ENCODE measurements at places on chromosomes 4 and X. TPM values are rescaled to one million over a fixed set of nuclear protein-coding genes. Genes with fewer than 3 reads are reported as not detected.
A peak's percentile ranks its signal among the peaks of the same experiment; 100 is the strongest.

DNA sequence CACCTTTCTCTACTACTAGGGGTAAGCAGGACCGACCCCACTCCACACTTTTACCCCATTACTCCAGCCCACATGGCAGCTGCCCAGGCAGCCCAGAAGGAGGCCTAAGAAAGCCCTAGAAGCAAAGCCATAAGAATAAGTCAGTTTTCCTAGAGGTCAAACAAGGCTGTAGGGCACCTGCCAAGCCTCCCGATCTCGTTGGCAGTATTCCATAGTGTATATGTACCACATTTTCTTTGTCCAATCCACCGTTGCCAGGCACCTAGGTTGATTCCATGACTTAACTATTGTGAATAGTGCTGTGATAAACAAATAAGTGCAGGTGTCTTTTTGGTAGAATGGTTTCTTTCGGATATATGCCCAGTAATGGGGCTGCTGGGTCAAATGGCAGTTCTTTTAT, 54.2 kb downstream of the RHOXF2B start:
- no peak for DNase-seq
- H3K4me3 ChIP-seq: no peak overlapping the region
- peaks cover 4% of the 10 kb centered on the region for H3K27me3 ChIP-seq
- no peak overlapping the region for H3K27ac ChIP-seq

- H3K27me3 ChIP-seq: no peaks in the 10 kb centered on the region
- H3K4me1 ChIP-seq: peaks cover 73% of the 10 kb centered on the region
- H3K4me3 ChIP-seq: no peak overlapping the region
- peaks cover 2% of the 10 kb centered on the region for H3K36me3 ChIP-seq
- DNase-seq: no peak
These were observed 16.7 kb downstream of the NR3C2 start for GRCh38 chr4:148425327-148426110.

DNA sequence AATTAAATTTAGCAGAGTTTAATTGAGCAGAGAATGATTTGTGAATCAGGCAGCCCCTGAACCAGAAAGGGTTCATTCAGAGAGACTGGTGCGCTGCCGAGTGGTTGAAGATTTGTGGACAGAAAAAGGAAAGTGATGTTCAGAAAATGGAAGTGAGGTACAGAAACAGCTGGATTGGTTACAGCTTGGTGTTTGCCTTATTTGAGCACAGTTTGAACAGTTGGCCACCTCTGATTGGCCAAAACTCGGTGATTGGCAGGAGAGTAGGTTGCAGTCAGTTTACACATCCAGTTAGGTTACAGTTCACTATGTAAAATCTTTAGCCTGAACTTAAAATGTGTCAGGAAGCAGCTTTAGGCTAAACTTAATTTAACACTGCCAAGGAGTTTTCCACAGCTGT, 14.9 kb downstream of the MID1IP1 start:
- H3K4me3 ChIP-seq: no peak overlapping the region
- DNase-seq: peak; percentile 76
- no peak overlapping the region for H3K27ac ChIP-seq
- no peaks in the 10 kb centered on the region for H3K36me3 ChIP-seq
- no peaks in the 10 kb centered on the region for H3K27me3 ChIP-seq

GRCh38 chr4:51851937-51852290, 9.0 kb downstream of the DCUN1D4 start:
- DNase-seq: no peak
- H3K4me1 ChIP-seq: peaks cover 44% of the 10 kb centered on the region
- H3K36me3 ChIP-seq: peaks cover 22% of the 10 kb centered on the region
- no peak overlapping the region for H3K27ac ChIP-seq

DNA sequence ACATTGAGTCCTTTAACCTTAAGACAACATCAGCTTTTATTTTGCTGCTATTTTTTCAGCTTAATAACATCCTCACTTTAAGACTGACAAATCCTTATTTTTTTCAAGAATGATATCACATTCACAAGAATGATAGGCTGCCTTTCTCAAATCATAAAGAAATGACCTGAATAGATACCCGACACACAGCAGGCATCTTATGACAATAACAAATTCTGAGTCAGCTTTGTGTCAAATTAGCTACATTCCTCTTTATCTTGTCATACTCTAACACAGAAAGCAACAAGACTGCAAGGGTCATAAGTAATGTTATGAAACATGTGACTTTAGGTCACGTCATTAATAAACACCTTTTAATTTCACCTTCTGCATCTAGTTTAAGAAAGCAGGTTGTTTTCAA, 2387.6 kb downstream of the PCDH7 start:
- no peaks in the 10 kb centered on the region for H3K36me3 ChIP-seq
- H3K4me1 ChIP-seq: no peaks in the 10 kb centered on the region
- no peaks in the 10 kb centered on the region for H3K27me3 ChIP-seq
- H3K4me3 ChIP-seq: no peak overlapping the region
- no peak for DNase-seq
- no peak overlapping the region for H3K27ac ChIP-seq

DNA sequence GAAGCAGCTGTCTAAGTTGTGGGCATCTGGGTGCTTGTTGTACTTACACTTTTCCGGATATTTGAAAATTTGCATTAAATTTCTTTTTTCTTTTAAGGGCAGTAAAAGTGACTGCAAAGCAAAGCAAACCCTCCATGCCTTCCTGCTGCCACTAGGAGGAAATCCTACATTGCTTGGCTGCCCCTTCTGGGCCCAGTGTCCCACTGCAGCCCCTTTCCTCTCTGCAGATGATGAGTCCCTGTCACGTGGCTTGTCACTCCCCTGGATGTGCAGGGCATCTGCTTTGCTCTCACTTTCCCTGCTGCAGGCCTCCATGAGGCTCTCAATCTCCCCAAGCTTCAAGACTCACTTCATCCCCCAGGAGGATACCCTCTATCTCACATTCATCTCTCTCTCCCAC, 12.7 kb downstream of the TSR2 start:
- H3K27ac ChIP-seq: no peak overlapping the region
- no peak overlapping the region for H3K4me3 ChIP-seq
- no peaks in the 10 kb centered on the region for H3K4me1 ChIP-seq
- no peaks in the 10 kb centered on the region for H3K36me3 ChIP-seq

DNA sequence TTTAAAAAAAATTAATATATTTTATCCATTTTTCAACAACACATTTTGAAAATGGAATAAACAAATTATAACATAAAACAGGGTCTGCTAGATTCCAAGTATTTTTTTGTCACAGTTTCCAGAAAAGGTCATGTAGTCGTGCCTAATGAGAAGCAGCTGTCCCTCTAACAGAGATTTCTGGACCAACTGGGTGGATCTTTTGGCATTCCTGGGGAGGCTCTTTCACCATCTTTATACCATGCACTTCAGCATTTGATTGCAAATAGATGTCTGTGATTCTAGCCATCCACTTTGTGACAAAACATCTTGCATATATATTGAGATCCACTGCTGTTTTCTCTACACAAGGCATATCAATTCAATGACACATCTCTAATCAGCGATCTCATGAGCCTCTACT, 210.7 kb upstream of the LDB2 start:
- H3K4me3 ChIP-seq: no peak overlapping the region
- no peak overlapping the region for H3K27ac ChIP-seq
- no peak for DNase-seq
- H3K27me3 ChIP-seq: peaks cover 9% of the 10 kb centered on the region
- no peaks in the 10 kb centered on the region for H3K36me3 ChIP-seq
- no peaks in the 10 kb centered on the region for H3K4me1 ChIP-seq

DNA sequence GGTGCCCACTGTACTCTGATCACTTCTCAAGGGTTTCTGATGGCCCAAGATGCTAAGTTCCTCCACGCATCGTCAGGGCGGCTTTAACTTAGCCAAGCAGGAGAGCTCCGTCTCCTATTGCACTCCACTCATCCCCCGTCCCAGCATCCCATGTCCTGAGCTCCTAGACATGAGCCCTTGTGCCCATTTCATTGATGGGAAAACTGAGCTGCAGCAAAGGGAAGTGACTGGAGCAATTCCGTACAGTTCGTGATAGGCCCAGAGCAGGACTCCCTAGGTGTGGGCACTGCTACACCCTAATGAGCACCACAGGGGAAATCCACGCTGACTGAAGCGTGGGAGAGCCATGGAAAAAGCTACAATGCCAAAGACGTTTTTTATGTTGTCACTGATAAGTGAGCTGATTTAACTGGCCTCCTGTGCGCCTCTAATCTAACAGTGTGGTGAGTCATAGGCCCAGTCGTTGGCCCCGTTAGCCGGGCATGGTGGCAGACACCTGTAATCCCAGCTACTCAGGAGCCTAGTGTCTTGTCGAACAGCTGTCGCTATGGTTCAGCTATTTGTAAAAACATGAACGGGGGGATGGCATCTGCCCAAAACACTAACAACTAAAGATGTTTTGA, 14.9 kb downstream of the NSDHL start:
- no peak for DNase-seq
- peaks cover 7% of the 10 kb centered on the region for H3K36me3 ChIP-seq
- H3K27ac ChIP-seq: no peak overlapping the region
- no peaks in the 10 kb centered on the region for H3K4me1 ChIP-seq

DNA sequence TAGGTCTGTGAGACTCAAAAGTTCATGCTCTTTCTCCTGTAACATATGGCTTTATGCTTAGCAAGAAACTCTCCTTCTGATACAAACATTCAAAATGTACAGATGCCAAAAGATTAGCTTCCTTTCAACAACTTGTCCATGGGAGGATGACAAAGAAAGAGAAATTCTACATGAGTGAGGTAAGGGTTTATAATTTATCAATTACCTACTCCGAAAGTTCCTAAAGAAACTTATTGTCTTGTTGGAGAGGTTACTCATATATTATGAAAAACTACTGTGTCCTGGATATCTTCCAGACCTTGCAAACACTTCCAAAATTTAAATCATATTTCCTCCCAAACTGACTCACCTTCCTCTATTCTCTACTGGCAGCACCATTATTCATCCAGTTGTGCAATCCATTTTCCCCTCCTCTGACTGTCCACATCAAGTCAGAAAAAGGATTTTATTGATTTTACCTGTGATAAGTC, 65.1 kb downstream of the ENPEP start:
- H3K4me1 ChIP-seq: no peaks in the 10 kb centered on the region
- no peak overlapping the region for H3K4me3 ChIP-seq
- H3K27ac ChIP-seq: no peak overlapping the region
- peaks cover 25% of the 10 kb centered on the region for H3K27me3 ChIP-seq
- no peak for DNase-seq

GRCh38 chrX:127405946-127406345, 586.4 kb downstream of the PRR32 start:
- no peaks in the 10 kb centered on the region for H3K4me1 ChIP-seq
- H3K36me3 ChIP-seq: no peaks in the 10 kb centered on the region
- no peak overlapping the region for H3K27ac ChIP-seq
- no peak for DNase-seq
- H3K27me3 ChIP-seq: no peaks in the 10 kb centered on the region

- H3K36me3 ChIP-seq: no peaks in the 10 kb centered on the region
- H3K27me3 ChIP-seq: no peaks in the 10 kb centered on the region
- no peak overlapping the region for H3K4me3 ChIP-seq
These were observed 76.7 kb downstream of the NLGN4X start for GRCh38 chrX:6151971-6152370.

DNA sequence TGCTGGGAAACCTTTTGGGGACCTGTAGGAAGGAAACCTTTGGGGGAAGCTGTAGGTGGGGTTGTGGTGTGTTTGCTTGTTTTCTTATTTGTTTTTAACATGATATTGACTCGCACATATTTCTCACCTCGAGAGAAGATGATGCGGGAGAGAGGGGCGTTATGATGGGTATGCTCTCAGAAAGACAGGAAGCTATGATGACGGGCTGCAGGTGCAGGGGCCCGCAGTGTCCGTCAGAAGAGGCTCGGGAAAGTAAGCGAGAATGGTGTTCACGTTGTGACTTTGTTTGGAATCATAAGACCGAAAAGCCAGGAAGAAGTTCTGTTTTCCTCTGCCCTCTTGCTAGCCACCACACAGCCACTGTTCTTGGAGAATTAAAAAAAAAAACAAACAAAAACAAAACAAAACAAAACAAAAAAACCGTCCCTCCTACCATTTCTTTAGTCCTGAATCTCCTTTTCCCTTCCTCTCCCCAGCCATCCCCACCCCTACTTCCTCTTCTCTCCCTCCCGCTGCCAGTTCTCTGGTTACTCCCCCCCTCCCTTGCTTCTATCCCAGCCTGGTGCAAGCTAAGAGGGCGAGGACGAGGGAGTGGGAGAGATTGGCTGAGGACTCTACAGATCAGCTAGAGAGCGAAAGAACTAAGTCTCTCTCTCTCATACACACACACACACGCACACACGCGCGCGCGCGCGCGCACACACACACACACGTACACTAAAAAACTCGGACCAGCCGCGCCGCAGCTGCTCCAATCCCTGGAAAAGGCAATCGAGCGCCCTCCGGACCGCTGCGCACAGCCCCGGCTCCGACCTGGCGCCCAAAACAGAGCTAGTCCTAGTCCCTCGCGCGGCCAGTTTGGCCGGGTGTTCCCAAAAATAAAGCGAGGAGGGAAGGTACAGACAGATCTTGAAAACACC, at the start of gene BMP3:
Gene BMP3, plus strand, starts transcription at position 648 of the 920 bp plus-strand sequence. CDS start 577 bp downstream, outside the sequence.
- H3K27me3 ChIP-seq: peaks cover 54% of the 10 kb centered on the region
- peak; percentile 5 for DNase-seq
- no peaks in the 10 kb centered on the region for H3K36me3 ChIP-seq
- no peak within 1 kb of the TSS for H3K27ac ChIP-seq

DNA sequence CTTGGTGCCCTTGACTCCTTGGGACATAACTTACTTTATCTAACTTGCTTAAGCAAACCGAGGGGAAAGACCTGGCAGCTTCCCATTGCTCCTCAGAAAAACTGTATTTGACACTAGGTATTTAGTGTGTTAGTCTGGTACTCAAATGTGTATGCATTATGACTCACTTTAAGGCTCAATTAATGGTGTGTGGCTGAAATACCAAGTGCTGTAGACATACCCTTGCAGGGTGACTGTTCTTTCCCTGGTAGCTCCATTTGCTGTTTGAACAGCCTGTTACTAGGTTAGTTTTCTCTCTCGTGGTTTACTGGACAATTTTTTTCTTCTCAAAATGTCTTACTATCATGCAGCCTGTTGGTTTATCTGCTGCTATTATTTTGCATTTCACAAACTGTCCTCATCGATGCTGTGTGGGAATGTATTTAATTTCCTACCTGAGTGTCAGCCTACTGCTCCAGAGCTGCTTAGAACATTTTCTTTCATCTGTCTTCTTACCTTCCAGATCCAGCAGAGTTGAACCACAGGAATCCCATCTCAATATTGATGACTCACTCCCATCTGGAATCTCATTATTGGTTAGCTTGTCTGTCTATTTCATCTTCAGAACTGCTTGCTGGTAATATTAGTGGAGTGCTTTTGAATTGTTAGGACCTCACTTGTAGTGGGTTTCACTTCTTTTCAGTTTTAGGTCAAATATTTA, 158.0 kb upstream of the FAT1 start:
- no peaks in the 10 kb centered on the region for H3K27me3 ChIP-seq
- H3K4me1 ChIP-seq: no peaks in the 10 kb centered on the region
- H3K4me3 ChIP-seq: no peak overlapping the region
- no peak for DNase-seq
- no peak overlapping the region for H3K27ac ChIP-seq
- H3K36me3 ChIP-seq: no peaks in the 10 kb centered on the region

RASSF6 gene
- not detected for total RNA-seq

SNX12 gene
- total RNA-seq: 35.2 TPM

MAGEA9 gene
- not detected for total RNA-seq

CWH43 gene
- not detected for total RNA-seq

SYTL5 gene
- total RNA-seq: not detected

ODAPH gene
- not detected for total RNA-seq

PDE6B gene
- 18.1 TPM for total RNA-seq

P2RY4 gene
- total RNA-seq: not detected

TBX22 gene
- total RNA-seq: not detected

DSPP gene
- total RNA-seq: not detected
